ENCODE measurements at places on chromosomes 13 and 19. TPM values are rescaled to one million over a fixed set of nuclear protein-coding genes. Genes with fewer than 3 reads are reported as not detected.

- DNase-seq, result no peak
Measured at GRCh38 chr13:95893861-95894260, 159.3 kb downstream of the UGGT2 start.

Gene NBEA
- total RNA-seq, result 9.7 TPM

DNA sequence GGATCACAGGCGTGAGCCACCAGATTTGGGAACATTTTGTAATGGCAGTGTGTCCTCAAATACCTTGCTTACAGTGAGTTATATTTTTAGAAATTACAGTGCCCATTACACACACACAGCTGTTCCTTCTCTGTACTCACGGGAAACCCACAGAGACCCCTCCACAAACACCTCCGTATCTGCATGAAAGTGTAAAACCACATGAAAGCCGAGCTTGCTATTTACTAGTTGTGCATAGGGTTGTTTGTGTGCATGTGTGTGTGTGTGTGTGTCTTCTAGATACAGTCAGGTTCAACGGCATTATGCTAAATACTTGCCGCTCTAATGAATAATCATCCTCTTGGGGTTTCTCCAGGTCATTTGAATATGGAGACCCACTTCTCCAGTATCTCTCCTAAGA, 22.3 kb upstream of the LILRA2 start:
- no peak for DNase-seq

DNA sequence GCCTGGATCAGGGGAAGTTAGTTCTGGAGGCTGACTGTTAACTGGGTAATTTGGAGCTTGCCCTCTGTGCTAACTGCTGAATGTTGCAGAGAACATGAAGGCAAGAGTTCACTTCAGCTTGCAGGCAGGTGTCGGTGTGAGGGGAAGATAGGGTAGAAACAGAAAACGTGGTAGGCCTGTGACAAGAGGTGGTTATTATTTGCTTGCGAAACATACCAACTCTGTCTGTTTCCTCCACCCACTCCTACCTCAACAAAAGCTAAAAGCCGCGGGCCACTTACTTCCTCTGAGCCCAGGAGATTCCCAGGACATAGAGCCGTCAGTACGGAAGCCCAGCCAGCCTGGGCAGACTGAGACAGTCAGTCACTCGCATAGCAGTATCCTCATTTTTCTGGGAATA, 119.2 kb upstream of the ABCC4 start:
- DNase-seq, result no peak

Gene REEP6
- total RNA-seq, result 3.3 TPM

DNA sequence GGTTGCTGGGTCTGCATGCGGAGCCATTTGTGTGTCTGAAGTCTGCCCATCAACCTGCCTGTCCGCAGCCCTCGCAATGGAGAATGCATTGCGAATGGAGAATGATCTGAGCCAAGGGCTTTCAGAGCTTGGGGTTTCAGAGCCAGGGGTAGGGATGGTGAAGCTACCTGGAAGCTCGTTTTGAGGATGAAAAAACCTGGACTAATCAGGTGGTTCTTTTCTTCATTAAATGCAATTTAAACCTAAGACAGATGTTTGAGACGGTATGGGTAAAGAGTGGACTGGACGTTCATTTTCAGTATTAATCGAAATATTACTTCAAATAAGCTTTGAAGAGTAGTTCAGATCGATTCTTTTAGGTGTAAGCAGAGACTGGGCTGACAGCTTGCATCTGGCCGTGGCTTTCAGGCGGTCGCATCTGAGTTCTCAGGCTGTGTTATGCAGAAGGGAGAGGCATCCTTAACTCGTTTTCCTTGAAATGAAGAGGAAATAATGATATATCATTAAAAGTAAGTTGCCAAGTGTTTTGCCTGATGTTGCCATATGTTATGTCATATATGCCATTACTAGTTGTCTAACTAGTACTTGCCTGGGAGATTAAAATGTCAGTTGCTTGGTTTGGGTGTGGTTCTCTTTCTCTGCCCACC, 801 bp downstream of the MCF2L start:
- DNase-seq, result peak; percentile 4

DNA sequence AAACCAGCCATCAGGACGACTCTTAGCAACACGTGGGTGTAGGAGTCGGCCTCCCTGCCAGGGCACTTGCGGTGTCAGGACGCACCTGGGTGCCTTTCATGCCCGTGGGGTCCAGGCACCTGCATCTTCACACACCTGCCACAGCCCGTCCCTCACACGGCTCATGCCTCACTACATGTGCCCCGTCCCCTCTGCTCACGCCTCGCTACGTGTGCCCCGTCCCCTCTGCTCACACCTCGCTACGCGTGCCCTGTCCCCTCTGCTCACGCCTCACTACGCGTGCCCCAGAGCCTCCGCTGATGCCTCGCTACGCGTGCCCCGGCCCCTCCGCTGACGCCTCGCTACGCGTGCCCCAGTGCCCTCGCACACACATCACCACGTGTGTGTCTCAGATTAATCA, 58.0 kb upstream of the F7 start:
- DNase-seq, result no peak

DNA sequence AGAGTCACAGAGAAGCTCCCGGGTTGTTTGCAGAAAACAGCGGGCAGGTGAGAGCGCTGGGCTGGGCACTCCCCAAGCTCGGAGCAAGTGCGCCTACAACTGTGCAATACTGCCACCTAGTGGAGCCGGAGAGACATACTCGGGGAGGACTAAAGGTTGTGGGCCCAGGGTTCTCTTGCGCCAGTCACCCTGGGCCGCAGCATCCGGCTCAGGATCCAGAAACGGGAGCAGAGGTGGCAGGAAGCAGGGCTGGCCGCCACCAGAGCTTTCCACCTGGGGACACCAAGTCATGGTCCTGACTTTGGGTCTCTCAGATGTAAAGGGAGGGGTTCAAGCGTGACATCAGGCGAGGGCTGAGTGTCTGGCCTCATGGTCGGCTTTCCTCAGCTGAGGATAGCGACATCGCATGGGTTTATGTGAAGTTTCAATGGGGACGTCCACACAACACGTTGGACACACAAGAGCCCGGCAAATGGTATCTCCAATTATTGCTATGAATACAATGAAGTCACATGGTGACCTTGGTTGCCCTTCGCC, 11.2 kb upstream of the KLK4 start:
- peak; percentile 80 for DNase-seq

Gene MCEMP1
- 0.41 TPM for total RNA-seq

- DNase-seq, result no peak
Measured at GRCh38 chr13:30128591-30128990, 178.8 kb downstream of the KATNAL1 start.

DNA sequence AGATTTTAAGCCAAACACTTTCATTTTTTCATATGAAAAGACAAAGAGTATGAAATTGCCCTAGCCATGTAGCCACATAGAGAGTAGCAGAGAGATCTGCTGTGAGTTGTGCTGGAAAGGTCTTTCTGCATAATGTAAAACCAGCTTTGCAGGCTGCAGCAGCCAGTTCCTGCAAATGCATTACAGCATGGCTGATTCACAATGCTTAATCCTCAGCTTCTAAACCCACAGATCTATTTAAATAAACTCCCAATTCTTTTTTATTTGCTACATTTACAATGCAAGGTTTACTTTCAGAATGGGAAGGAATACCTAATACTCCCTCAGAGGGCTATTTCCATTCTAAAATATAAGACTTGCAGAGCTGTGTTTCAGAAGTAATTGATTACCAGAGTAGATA, 185.6 kb upstream of the STARD13 start:
- no peak for DNase-seq

GRCh38 chr13:113777311-113778260, 18.6 kb downstream of the TMEM255B start:
- DNase-seq, result no peak

DNA sequence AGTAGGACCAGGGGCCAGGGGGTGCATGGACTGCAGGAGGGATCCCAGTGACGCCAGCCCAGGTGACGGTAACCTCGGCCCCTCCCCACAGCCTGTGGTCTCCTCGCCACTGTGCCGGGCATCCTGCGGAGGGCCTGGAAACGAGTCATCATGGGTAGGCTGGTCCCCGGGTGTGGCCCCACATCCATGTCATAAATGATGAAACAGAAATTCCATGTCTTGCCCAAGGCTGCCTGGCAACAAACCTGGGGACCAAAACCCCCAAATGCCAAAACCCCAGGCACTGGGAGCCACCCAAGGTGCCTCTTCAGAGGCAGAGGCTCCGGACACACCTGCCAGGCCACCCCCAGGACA, 20.9 kb downstream of the MAP2K2 start:
- no peak for DNase-seq

Gene FFAR1
- not detected for total RNA-seq

Gene DMKN
- total RNA-seq, result 10.3 TPM

DNA sequence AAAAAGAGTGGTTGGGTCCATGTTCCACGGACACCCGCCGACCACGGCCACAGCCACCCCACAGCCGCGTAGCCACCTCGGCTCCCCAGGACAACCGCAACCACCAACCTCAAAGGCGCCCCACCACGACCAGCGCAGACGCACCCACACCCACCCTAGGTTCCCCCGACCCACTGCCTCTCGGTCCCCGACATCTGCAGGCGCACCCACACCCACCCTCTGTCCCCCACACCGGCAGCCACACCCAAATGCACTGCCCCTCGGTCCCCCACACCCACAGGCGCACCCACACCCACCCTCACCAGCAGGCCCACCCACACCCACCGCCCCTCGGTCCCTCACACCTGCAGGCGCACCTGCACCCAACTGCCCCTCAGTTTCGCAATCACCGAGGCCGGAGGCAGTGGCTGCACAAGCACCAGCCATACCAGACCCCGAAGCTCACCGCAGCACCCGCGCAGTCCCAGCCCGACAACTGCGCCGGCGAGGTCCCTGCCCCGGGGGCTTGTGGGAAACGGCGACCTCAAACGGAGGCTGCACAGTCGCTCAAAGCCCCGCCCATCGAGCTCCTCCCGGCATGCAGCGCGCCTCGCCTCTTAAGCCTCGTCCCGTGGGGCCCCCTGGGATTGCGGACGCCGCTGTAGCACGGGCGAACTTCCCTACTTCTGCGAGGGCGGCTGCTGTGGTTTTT, 18.3 kb downstream of the ZNF77 start:
- no peak for DNase-seq

- DNase-seq, result no peak
Measured at GRCh38 chr13:73662833-73663232, 471.4 kb downstream of the KLF12 start.

- no peak for DNase-seq
Measured at GRCh38 chr13:38398711-38399493, 49.3 kb downstream of the UFM1 start.

DNA sequence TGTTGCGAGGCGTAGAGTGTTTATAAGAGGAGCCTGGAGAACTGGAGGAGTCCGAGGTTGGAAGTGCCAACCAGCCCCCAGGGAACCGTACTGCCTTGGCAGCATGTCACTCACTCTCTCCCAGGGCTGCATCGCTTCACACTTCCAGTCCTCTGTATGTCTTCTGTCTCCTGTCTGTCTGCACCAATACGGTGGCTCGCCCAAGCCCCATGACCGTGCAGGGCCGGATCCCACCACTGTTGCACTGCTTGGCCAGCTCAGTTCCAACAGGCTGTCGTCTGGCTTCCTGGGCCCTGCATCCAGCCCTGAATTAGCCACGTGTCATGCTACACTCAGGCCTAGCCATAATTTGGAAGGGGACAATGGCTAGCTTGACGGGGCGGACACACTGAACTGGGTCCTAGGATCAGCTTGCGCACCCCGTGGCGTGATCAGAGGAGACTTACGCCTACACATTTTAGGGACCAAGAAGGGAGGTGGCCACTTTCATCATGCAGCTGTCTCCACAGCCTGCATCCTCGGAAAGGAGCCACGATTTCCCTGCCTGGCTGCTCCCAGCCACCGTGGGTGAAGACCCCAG, 147.1 kb downstream of the URI1 start:
- DNase-seq, result no peak

DNA sequence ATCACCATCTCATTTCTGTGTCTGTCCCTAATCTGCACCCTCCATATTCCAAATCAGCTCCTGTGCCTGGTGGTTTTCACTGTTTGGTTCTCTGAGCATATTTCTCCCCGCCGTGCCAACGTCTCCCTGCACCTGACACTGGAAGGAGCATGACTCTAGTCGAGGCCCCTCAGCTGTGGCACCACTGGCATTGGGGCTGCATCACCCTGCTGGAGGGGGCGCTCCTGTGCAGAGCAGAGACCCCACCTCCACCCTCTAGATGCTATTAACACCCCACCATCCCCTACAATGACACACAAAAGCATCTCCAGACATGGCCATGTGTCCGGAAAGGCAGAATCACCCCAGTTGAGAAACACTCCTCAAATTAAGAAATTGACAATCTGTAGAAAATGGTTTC, 20.8 kb downstream of the ZSCAN5C start:
- DNase-seq, result no peak

GRCh38 chr13:98540476-98540875, 36.4 kb downstream of the STK24 start:
- no peak for DNase-seq

- DNase-seq, result no peak
Measured at GRCh38 chr13:24213932-24214331, 53.4 kb downstream of the SPATA13 start.

Gene MAST1
- total RNA-seq, result not detected

Gene ZNF625
- total RNA-seq, result not detected

GRCh38 chr19:46283771-46284170, 13.1 kb upstream of the HIF3A start:
- DNase-seq, result no peak

DNA sequence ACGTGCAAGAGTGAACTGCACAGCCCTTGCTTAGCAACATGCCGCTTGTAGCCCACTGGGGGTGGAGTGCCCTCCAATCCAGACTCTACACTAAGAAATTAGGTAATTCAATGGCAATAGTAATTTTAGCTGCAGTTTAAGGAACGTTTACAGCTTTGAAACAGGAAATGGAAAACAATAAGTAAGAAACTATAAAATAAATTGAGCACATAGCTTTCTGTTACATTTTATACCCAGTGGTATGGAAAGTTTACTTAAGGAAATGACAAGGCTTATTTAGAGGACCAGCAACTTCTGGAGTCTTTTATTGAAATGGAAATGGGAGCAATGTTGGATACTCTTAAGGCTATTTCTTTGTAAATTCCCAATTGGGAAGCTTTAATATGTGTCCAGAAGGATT, 373.2 kb downstream of the KCNRG start:
- no peak for DNase-seq

DNA sequence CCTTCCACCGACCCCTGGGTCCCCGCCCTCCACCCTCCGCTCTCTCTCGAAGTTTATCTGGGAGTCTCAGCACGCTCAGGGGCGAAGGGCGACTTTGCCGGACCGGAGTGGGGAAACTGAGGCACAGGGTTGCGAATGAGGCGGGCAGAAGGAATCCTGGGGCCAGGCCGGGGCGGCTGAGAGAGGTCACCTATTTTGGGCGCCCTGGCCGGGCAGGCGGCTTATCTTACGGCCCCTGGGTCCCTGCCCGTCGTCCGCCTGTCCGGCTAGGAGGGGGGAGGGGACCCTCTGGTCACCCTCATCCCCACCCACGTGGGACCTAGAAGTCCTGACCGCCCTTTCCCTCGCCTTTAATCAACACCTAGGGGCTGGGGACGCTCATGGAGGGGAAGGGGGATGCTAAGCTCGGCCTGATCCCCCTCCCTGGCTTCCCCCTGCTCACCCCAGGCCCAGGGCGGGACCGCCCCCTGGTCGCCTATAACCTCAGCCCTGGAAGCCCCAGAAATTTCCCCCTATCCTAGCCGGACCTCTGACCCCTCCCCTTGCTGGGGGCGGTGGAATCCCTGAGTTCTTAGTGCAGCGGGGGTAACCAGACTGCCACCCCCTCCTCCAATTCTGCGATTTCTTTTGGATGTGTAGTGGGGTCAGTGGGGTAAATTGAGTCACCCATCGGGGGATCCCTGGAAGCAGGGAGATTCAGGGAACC, 556 bp downstream of the TRIP10 start:
- peak; percentile 54 for DNase-seq
